ENCODE measurements at places on chromosomes 6 and 20.

GRCh38 chr6:14670806-14671205 is 553.2 kb downstream of the CD83 start:
- DNase-seq = no peak

- DNase-seq = no peak
Measured at GRCh38 chr6:16338577-16339264, 100.3 kb downstream of the GMPR start.

GRCh38 chr6:56024931-56025330 is 149.5 kb upstream of the BMP5 start:
- no peak for DNase-seq

- no peak for DNase-seq
Measured at GRCh38 chr6:4698901-4699659, 77.1 kb upstream of the CDYL start.

DNA sequence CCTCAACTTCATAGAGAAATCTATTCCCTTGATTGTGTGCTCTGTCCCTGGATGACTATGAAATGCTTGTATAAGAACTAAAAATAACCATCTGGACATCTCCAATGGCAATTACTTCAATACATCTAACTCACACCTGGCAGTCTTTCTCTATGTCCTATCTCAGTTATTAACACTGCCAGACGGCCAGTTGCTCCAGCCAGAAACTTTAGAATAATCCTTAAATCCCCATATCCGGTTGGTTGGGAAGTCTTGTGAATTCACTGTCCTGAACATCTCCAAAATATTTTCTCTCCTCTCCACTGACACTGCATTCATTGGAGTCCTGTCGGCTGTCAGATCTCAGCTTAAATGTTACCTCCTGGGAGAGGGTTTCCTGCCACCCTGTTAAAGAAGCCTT is 12.2 kb upstream of the LAMA2 start:
- no peak for DNase-seq

DNA sequence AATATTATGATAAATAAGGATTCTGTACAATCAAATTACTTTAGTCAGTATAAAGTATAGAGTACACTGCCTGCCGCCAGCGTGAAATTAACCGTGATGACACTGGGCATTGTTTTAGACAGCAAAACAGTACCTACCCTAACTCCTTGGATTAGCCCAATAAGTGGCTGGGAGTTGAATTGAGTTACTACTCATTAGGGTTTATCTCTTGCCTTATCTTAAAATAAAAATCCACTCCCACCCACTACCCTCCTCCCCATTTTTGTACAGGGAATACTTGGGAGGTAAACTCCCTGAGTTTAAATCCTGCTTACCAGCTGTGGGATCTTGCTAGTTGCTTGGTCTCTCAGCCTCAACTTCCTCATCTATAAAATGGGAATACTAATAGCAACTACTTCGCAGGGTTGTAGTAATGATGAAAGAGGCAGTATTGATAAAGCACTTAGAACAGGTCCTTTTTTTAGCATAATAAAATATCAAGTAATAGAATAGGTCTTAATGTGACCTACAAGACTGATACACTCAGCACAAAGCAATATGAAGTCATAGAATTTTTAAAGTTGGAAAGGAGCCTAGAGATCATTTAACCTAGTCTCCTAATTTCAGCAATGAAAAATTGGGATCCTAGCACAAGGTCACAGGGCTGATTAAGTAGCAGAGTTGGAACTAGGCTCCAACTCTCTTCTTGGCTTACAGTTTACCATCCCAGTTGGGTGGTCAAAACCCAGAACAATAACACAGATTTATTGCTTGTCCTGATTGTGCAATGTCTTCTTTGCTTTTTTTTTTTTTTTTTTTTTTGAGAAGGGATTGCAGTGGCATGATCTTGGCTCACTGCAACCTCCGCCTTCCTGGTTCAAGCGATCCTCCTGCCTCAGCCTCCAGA is 23.8 kb downstream of the PHACTR2 start:
- no peak for DNase-seq

DNA sequence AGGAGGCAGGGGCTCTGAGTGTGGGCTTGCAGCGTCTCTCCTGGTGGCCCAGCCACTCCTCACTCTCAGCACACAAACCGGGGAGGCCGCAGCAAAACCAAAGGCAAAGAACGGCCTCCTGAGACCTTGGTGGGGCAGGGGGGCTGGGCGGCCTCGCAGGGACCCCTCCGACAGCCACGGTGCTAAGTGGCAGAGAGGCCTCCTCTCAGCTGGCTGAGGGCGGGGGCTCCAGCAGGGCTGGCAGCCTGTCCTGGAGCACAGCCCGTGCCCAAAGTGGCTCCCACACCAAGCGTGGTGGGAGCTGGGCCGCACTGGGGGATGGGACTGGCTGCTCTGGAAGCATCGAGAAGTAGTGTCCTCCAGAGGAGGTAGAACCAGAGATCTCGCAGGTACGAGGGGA is 334.4 kb downstream of the QKI start:
- DNase-seq = no peak

DNA sequence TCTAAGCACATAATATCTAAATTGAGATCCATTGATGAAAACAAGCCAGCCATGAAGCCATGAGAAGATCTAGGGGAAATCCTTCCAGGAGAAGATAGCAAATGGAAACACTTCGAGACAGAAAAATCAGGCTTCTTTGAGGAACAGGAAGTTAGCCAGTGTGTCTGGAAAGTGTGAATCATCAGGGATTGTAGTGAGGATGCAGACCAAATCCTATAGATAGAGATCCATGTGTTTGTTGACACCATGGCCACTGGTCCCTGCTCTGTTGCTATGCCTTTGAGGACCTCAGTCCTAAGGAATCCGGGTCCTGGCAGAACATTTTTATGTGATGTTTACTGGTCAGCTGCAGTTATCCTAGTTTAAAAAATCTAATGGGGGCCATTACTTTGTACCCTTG is 6.6 kb upstream of the ELOVL2 start:
- DNase-seq = no peak

- DNase-seq = no peak
Measured at GRCh38 chr6:28203201-28203600, 21.9 kb upstream of the ZSCAN9 start.

DNA sequence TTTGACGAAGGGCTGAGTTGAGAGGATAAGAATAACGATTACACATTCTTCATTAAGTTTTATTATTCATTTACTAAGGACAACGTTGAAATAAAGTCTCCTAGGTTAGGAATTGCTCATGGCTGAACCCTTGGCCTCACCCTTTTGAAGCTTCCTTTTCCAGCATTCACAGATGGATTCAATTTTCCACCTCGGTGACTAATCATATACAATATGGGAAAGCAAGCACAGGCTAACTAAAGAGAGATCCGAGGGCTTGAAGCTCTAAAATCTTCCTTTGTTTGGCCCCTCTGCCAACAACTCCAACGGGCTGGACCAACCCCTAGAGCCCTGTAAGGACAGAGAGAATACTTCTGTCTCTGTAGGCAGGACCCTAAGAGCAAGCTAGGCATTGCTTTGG is 159.5 kb downstream of the SOD2 start:
- no peak for DNase-seq

GRCh38 chr6:155026022-155026705 is 31.0 kb downstream of the TIAM2 start:
- DNase-seq = no peak

DNA sequence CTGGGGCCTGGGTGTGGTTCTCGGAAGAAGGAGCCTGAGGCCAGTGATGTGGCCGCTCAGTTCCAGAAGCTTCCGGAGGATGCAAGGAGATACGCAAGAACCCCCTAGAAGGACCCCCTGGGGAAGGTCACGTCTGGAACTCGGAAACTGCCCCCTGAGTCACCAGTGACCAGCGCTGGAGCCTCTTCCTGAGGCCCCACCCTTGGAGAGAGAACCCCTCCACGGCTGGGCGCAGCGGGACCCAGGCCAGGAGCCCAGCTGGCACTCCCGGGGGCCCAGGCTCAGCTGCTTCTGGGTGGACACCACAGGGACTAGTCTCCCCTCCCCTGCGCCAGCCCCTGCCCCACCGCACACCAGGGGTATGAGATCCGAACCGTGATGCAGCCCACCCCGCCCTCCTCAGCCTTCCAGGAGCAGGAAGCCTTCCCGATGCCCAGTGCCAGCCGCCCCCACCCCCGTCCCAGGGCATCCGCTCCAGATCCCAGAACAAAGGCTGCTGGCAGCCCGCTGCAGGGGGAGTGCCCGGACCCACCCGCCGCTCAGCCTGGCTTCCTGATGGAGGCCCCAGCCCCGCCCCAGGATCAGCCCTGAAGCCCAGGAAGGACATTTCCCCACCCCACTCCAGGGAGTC is 7.5 kb downstream of the LAMA5 start:
- DNase-seq = no peak

DNA sequence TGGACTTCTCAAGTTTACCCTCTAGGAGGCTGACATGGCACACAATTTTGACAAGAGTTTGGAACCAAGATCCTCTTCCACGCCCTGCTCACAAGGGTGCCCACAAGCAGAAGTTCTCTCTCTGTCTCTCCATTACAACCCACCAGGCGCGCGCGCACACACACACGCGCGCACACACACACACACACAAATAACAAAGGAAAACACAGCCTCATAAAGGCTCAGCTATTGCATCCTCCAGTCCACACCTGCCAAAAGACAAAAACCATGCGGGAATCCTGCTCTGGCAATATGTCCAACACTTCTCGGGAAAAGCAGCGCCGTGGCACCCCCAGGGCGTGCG is 870 bp downstream of the PAK5 start:
- peak; percentile 83 for DNase-seq

GRCh38 chr20:35517125-35517524 is 12.3 kb downstream of the C20orf173 start:
- DNase-seq = no peak

- no peak for DNase-seq
Measured at GRCh38 chr6:35036059-35036827, 104.9 kb downstream of the TCP11 start.

- DNase-seq = no peak
Measured at GRCh38 chr6:27280064-27280539, 32.0 kb downstream of the POM121L2 start.

DNA sequence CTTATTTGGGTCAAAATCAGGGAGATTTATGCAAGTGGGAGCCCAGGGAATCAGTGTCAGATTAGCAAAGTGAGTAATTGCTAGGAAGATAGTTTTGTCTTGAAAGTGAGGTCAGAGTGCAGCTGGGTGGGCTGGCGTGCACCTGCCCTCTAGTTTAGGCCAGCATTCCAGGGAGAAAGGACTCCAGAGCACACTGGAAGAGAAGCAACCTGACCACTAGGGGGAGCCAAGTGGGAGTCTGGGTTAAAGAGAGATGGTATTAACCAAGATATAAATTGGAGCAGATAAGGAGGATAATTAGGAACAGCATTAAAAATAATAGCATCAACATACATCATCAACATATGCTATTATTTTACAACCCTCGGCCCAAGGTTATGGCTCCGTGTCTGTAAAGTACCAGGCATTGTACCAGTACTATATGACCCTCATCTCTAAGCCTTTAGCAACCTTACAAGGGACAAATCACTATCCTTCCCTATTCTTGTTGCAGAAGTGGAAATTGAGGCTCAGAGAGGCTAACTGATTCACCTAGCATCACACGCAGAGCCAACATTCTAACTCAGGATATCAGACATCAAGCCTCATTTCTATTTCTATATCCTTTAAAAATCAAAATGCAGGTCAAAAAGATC is 57.8 kb downstream of the SLC2A10 start:
- peak; percentile 45 for DNase-seq

DNA sequence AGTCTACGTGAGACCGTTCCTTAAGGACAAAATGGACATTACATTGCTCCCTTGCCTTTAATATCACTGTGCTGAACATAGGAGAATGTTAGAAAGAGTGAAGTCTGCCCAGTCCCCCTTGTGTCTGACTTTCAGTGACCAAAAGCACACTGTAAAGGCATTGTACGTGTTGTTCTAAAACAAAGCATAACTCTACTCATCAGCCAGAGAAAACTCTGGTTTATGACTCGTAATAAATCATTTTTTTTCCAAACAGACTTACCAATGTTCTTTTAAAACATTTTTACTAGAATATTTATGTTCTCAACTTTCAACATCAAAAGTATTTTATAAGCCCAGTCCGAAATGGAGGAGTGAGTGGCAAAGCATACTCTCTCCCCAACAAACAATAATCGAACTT is 262.5 kb downstream of the GJA1 start:
- no peak for DNase-seq

DNA sequence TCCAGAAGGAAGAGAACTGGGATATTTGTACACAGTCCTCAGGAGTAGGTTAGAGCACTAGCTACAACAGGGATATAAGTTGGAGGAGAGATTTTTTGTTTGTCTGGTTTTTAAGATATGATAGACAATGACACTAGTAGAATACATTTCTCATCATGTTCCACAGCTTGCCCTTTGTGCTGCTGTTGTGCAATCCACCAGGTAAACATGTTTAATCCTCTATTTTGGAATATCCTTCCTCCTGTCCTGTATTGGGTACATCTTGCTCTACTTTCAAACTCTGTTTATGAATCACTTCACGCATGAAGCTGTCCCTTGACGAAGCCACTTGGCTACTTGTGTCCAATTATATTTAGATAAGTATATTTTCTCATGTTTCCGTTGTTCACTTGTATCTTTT is 153.6 kb upstream of the TENT5A start:
- no peak for DNase-seq

- DNase-seq = no peak
Measured at GRCh38 chr6:42047790-42048405, 2.4 kb upstream of the TAF8 start.

DNA sequence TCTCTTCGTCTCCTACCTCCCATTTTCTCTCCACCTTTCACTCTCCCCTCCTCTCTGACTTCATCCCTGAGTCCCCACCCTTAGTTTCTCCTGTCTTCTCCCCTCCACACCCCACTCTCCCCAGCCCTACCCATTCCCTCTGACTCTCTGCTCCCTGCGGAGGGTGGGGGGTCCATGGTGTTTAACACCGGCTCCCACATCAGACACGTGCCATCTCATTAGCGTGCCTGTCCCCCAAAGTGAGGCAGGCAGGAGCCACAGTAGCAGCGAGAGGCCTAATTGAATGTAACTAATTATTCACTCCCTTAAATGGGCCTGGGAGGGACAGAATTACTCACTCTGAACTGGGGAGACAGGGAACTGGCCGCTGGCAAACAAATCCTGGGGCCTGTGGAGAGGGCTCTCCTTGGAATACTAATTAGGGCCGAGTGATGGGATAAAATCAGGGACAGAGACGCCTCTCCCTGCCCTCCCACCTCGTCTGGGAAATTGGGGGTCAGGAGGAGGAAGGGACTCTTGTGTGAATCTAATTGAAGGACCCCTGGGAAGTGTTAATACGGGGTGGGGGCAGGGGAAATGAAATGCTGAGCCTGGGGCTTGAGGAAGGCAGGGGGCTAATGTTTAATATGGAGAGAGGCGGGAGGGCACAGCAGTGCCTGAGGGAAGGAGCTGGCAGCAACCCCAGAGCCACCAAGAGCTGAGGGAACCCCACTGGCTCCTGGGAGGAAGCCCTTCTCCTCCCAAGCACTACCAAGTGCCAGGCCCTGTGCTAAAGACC is 17.9 kb downstream of the CD40 start:
- DNase-seq = no peak

Data from NCI-H510A treated with DMSO at 0.1 percent for 48 hours (cell line).